ENCODE measurements at places on chromosomes 16 and 17. TPM values are rescaled to one million over a fixed set of nuclear protein-coding genes. Genes with fewer than 3 reads are reported as not detected.

DNA sequence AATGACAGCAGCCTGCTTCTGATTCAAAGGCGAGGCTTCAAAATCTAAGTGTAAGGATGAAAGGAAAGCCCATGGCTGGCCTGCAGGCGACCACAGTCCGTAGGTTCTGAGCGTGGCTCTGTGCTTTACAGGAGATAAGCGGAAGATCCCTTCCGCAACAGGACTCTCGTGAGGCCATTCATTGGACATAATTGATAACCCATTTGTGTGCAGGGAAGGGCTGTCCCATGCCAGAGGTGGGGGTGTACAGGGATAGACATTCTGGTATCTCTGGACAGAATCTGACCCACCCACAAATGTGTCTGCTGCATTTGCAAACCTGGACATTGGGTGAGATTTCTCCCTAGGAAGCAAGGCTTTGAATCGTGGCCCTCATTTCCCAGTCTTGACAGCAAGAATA, 4.0 kb downstream of the CYB561 start:
- DNase-seq: no peak

DNA sequence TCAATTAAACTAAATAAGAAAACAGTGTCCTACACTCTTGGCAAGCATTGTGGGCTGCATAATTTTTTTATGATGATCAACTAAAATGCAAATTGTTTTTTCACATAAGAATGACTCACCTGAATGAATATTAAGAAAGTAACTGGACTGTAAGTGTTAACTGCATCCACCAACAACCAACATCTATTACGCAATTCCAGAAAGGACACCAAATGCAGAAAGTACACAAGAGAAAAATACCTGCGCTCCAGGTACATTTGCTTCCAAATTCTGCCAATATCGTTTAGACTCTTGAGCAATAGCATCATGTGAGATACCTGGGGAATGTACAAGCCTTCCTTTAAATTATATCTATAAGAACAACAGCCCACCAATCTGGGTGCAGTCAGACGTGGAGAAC, 19.8 kb upstream of the TXNDC11 start:
- no peak for DNase-seq

- no peak for DNase-seq
Observed at GRCh38 chr17:63540590-63540989, 9.7 kb upstream of the DCAF7 start.

DNA sequence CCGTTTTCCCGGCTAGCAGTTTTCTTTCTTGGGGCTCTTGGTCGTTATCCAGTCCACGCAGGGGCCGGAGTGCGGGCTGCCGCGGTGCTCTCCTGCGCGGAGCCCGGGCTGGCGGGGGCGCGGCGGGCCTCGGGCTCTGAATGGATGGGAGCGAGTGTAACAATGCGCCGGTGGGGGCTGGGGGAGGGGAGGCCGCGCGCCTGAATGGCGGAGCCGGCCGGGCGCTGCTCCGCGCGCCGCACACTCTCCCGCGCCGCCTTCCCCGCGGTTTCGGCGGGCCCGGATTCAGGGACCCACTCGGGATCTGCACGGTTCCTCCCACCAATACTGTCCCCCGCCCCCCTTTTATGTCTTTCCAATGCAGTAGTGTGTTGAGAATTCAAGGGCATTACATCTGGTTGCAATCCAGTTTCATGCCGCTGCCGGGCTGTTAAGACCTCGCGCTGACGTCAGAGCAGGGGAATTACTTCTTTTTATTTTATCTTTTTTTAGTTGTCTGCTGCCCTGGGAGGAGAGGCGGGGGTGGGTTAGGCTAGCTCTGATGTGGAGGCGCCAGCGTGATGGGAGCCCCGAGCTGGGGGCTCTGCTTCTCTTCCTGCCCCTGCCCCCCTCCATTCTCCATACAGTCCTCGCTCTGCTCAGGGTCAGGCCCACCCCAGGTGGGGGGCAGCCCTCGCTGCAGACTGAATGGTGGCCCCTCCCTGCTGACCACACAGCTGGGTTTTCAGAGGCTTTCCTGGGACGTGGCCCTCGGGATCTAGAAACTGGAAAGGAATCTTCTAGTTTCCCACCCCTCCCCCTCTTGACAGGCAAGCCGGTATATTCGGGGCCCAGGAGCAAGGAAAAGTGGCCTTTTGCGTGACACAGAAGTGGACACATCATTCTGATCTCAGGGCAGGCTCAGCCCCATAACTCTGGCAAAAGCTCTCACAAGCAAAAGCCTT, 1.8 kb downstream of the RAI1 start:
- DNase-seq: peak; percentile 74

The FADS6 gene
- not detected for polyA plus RNA-seq

DNA sequence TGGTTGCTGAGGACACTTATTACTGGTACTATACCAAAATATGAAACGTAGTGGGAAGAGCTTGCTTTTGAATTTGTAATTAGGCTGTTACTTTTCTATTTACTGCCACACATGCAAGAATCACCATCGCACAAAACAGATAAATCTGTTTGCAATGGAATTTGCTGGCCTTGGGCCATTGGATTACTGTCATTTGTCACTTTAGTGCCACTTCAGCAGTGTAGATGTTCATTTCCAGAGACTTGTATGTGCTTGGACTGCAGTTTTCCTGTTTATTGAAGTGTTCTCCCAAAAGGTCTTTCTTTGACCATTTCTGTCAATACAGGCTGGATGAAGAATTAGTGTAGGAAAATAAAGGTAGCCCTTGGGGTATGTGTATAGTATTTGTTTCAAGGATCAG, 4.5 kb downstream of the USP10 start:
- DNase-seq: no peak

DNA sequence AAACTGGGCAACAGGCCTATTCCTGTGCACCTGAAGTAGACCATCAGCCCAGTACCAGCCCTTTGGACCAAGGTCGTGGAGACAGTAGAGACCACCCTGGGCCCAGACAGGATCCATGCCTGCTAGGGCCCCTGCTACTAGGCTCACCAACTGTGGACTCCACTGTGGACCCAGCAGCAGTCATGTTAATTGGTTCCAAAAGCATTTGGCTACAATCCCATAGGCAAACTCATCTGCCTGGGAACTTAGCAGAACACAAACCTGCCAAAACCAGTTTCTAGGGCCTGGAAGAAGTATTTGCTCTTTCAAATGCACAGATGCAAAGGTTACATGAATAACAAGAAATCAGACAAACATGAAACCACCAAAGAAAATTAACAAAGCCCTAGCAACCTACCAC, 53.1 kb downstream of the ACSM2A start:
- no peak for DNase-seq

GRCh38 chr17:72501404-72502370, 380.9 kb downstream of the SOX9 start:
- no peak for DNase-seq

DNA sequence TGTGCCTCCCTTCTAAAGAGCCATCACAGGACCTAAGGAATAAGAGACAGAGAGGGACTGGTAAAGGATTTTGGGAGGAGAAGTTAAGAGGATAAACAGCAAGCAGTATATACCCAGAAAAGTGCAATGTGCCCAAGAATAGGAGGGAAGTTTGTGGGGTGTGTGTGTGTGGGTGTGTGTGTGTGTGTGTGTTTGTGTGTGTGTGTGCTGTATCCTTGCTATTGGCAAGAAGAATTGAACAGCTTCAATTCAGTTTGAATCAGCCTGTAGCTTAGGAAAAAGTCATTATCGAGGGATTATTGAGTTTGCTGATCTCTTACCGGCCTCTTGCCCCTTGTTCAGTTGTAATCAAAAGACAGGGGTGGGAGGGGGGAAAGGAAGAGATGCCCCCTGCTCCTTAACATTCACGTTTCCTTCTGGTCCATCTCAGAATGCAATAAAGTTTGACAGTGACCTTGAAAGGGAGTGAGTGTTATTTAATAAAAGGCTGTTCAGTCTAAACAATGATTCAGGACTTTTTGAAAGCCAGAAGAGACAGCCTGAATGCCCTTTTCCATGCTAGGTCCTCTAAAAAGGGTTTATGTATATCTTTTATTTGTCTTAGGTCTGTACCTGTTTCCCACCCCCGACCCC, 23.9 kb upstream of the MAPT start:
- DNase-seq: no peak

- DNase-seq: no peak
Observed at GRCh38 chr16:88914750-88915368, 48.4 kb upstream of the PABPN1L start.

The EDC4 gene
- 54.9 TPM for polyA plus RNA-seq

The C16orf89 gene
- polyA plus RNA-seq: not detected

The TERB1 gene
- 0.17 TPM for polyA plus RNA-seq

GRCh38 chr17:78714534-78714933, 67.5 kb downstream of the CYTH1 start:
- no peak for DNase-seq

- no peak for DNase-seq
Observed at GRCh38 chr16:8614435-8615029, 7.0 kb upstream of the METTL22 start.

The SOCS3 gene
- 10.9 TPM for polyA plus RNA-seq

The GNAO1 gene
- 0.24 TPM for polyA plus RNA-seq

The ADGRG3 gene
- 0.17 TPM for polyA plus RNA-seq

GRCh38 chr16:24217461-24217860, 38.7 kb upstream of the CACNG3 start:
- DNase-seq: no peak

GRCh38 chr16:89455178-89455577, 35.2 kb downstream of the ANKRD11 start:
- DNase-seq: no peak

DNA sequence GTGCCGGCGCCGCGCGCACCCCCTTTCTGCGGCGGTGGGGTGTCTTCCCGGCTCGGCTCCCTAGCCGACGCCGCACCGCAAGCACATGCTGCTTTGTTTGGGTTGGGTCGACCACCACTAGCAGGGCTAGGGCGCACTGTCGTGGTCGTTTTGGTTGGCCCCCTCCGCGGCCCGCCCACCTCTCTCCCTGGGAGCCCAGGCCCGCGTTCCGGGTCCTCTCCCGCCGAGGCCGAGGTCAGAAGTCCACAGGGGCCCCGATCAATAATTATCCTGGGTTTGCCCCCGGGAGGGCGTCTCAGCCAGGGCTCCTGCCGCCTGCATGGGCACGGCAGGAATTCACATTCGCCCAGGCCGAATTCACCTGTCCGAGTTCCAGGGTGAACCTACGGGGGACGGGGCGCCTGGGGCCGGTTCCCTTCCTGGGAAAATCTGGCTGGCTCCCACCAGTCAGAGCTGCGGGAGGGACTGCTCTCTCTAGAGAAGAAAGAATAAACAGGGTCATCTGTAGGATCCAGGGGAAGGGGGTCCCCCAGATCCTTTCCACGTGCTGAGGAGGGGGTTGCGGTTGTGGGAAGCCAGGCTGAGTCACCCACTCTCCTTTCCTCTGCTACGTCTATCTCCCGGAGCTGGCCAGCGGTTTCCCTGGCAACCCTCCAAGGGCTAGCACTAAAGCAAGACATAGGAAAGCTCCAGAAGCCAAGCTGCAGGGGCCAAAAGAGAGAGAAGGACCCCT, 584 bp upstream of the STAT5B start:
- peak; percentile 76 for DNase-seq
